ENCODE measurements at places on chromosomes 3 and 15. TPM values are rescaled to one million over a fixed set of nuclear protein-coding genes. Genes with fewer than 3 reads are reported as not detected.

MUC4 gene
- not detected for total RNA-seq

WDR93 gene
- total RNA-seq = 0.15 TPM

FSTL1 gene
- total RNA-seq = 332 TPM

PGBD4 gene
- total RNA-seq = 0.67 TPM

THSD4 gene
- 14.7 TPM for total RNA-seq

CAPN7 gene
- 16.6 TPM for total RNA-seq

All from bronchus fibroblast of lung (primary cell).